ENCODE measurements at places on chromosomes 5 and 9.

- DNase-seq, result no peak
Measured at GRCh38 chr9:128995791-128996190, 32.3 kb downstream of the SH3GLB2 start.

DNA sequence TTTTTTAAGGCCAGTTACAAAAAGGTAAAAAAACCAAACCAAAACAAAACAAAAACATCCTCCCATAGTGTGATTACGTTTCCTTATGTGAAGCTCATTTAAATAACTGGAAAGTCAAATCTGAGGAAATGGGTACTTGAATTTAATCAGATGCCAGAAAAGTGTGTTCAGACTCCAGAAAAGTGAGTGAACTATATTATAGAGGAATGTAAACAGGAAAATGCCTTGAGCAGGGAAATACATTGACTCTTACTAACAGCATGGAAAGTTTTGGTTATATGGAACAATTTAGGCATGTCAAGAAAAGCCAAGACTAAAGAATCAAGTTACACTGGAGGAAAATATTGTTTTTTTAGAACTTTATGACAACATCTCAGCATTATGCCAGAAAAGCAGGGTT, 37.8 kb upstream of the RNF20 start:
- no peak for DNase-seq

DNA sequence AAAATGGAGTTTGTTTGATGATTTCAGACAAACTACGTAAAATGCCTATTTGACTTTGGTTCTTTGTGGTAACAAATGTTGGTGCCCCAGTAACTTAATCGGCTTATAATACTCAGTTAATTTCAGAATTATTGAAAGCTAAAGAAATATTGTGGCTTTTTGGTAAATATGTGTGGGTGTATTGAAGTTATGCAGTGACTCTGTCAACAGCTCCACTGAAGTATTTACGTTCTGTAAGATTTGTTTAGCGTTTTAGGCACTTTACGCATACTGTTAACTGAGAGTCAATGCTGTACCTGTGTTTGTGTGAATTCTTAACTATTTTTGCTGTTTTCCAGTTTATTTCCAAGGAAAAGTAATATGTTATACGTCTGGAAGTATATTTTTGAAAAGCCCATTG, 2.2 kb downstream of the RAD23B start:
- no peak for DNase-seq

GRCh38 chr9:122135529-122135859, 24.1 kb downstream of the NDUFA8 start:
- no peak for DNase-seq

DNA sequence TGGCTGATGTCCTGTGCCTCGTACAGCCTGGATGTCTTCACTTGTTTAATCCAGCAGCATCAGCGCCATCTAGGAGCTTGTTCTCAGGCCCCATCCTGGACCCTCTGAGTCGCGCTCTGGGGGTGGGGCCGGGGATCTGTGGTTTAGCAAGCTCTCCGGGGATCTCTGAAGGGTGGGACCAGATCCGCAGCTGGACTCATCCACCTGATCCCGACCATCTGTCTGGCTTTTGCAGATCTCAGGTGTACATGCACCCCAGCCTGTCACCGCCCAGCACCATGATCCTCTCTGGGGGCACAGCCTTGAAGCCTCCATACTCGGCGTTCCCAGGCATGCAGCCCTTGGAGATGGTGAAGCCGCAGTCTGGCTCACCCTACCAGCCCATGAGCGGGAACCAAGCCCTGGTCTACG, 15.1 kb upstream of the POMT1 start:
- no peak for DNase-seq

DNA sequence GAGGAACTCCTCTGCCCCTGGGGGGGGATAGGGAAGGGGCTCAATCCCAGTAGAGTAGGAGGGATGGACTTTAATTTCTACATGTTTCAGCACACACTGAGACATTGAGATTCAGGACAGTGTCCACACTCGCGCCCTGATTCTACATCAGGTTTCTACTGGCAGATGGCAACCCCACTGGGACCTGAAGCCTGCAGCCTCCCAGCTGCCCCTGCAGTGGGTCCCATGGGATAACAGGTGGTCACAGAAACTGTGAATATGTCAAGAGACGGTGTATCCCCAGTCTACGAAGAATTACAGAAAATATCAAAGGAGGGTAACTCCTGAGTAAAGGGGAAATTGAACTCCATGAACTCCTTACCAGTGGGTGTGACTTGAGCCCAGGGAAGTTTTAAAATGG, 2.4 kb upstream of the TERT start:
- DNase-seq, result no peak

DNA sequence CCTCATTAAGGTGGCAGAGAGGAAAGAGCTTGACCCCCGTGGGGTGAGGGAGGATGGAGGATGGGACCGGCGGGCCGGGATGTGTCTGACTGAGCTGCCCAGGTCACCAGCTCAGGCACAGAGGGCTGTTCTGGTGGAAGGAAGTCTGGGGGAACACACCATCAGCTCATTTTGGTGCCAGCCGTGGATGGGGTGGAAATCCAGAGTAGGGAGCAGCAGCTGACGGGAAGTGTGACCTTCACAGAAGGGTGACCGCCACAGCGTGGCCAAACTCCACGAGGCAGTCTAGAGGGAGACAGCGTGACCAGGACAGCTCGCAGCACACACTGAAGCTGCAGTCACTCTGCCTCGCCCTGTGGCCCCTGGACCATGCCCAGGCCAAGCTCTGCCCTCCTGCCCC, 45.3 kb upstream of the PHYKPL start:
- no peak for DNase-seq

- no peak for DNase-seq
Measured at GRCh38 chr9:87545858-87546257, 48.2 kb downstream of the DAPK1 start.

- no peak for DNase-seq
Measured at GRCh38 chr5:141853895-141854626, 24.1 kb downstream of the PCDH1 start.

DNA sequence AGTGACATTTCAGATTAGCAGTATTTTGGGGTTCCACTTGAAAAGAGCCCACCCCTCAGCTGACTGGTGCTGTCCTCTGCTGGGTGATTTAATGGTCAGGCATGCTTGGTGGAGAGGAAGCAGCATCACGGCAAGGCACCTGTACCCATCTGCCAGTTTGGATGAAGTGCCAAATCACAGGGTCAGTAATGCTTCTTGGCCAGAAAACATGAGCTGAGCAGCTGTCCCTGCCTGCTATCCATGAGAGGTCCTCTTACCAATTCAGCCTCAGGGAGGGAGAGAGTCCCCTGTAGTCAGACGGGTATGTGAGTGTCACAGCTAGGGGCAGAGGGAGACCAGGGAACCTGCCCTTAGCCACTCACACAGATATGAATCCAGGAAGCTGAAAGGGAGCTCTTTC, 137.9 kb downstream of the SEC61B start:
- DNase-seq, result no peak

GRCh38 chr9:84919440-84919839, 249.9 kb downstream of the NTRK2 start:
- DNase-seq, result no peak

DNA sequence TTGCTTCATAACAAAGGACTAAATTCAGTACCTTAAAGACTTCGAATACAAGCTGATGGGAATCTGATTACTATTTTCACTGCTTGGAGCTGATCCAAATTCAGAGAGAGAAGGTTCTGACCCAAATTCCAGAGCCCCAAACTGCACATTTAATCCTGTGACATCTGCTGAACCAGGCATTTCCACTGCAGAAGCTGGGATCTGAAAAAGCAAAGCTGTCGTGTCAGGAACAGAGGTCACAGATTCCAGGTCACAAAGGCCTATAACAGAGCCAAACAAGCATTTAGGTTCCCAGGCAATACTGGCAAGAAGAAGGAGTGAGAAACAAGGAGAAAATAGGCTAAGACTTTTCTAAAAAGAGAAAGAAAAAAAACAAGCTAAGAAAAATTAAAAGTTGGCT, 105.3 kb downstream of the UBAP2 start:
- no peak for DNase-seq

GRCh38 chr5:96641368-96642280, 20.6 kb upstream of the CAST start:
- no peak for DNase-seq

DNA sequence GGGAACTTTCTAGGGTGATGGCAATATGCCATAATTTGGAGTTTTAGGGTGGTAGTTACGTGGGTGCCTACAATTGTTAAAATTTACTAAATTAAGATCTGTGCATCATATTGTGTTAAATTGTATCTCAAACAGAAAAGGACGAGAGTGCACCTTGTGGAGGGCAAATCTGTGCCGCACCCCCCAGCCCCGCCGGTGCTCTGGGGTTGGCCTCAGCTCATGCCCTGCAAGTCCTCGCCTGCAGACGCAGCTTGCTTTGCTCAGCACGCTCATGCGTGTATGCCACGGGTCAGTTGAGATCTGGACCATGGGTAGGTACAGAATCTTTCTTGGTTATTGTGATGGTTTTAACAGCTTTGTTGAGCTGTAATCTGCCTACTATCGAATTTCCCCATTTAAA, 33.7 kb upstream of the FCN1 start:
- no peak for DNase-seq

- DNase-seq, result no peak
Measured at GRCh38 chr5:132591145-132591544, 34.4 kb downstream of the RAD50 start.

DNA sequence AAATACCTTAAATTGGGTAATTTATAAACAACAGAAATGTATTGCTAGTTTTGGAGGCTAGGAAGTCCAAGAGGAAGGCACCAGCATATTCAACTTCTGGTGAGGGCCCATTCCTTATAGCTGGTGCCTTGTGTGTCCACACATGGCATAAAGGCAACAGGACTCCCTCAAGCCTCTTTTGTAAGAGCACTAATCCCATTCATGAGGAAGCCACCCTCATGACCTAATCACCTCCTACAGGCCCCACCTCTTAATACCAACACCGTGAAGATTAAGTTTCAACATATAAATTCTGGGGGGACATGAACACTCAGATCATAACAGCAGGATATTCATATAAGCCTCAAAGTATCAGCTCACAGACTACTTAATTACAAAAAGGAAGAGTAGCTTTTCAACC, 4.0 kb upstream of the PLAC8L1 start:
- DNase-seq, result no peak

- DNase-seq, result no peak
Measured at GRCh38 chr9:116048081-116048480, 105.5 kb upstream of the PAPPA start.

GRCh38 chr9:83299571-83299970, 236.6 kb upstream of the RASEF start:
- no peak for DNase-seq

- DNase-seq, result peak; percentile 44
Measured at GRCh38 chr9:132575005-132575609, 7.3 kb upstream of the BARHL1 start.

GRCh38 chr5:64900618-64901017, 131.9 kb downstream of the CWC27 start:
- DNase-seq, result no peak

GRCh38 chr9:115640887-115641286, 512.7 kb upstream of the PAPPA start:
- no peak for DNase-seq

- DNase-seq, result no peak
Measured at GRCh38 chr5:129760636-129761325, 12.9 kb downstream of the MINAR2 start.

DNA sequence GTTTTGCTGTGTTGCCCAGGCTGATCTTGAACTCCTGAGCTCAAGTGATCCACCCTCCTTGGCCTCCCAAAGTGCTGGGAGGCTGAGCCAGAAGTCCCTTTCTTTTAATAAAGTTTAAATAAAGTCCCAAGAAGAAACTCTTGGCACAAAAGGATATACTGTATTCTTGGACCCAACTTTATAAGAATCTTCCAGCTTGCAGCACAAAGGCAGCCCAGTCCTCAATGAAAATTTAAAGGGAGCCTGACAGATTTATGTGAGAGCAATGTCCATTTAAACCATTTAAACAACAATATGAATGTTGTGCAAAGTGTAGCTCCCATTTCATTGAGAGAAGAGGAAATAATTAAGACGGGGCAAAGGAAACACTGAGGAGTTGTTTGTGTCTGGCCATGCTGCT, 217.0 kb downstream of the DOCK8 start:
- DNase-seq, result no peak

GRCh38 chr9:37324691-37325490, 97.6 kb upstream of the GRHPR start:
- no peak for DNase-seq

GRCh38 chr5:133205649-133206048, 153.8 kb downstream of the HSPA4 start:
- DNase-seq, result no peak

- DNase-seq, result no peak
Measured at GRCh38 chr9:131238402-131239021, 37.8 kb downstream of the FAM78A start.

DNA sequence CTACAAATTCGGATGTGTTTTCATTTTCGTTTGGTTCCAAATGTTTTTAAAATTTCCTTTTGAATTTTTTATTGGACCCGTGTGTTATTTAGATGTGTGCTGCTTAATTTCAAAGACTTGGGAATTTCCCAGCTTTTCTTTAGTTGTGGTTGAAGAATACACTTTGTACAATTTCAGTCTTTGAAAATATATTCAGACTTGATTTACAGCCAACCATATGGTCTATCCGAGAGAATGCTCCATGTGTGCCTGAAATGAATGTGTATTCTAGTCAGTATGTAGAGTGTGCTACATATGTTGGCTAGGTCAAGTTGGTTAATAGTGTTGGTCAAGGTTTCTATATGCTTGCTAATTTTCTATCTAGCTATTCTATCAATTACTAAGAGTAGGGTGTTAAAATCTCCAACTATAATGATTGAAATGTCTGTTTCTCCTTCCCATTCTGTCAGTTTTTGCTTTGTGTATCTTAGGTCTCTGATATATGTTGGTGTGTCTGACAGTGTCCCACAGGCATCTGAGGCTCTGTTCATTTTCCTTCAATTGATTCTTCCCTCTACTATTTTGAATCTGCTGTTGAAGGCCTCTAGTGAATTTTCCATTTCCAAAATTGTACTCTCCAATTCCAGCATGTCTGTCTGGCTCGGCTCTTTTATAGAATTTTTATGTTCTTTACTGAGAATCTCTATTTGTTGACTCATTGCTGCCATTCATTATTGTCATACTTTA, 36.2 kb downstream of the RNF130 start:
- no peak for DNase-seq

- DNase-seq, result no peak
Measured at GRCh38 chr9:137417161-137418021, 5.6 kb downstream of the EXD3 start.

DNA sequence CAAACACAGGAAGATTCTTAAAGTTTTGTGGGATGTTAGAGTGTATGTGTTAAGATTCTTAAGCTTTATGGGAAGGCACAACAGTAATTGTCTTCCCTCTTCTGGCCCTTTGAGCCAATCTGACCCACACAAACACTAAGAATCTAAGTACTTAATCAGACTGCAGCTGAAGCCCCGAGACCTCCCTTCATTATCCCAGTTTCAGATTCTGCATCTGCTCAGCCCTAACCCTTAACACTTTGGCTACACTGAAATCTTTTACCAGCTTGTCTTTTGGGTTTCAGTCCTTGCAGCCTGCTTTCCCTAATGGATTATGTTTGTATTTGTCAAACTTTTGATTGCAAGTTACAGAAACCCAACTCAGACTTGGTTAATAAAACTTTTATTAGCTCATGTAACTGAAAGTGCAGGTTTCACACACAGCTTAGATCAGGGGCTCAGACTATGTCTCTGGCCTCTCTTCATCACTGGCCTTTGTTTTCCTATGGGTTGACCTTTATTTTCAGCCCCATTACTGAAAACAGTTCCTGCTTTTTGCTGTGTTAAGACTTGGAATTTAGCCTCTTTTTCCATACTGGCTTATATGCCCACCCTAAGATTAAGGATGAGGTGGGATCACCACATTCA, 71.5 kb downstream of the COX7C start:
- DNase-seq, result no peak

GRCh38 chr5:163407034-163407655, 30.2 kb upstream of the CCNG1 start:
- DNase-seq, result no peak

GRCh38 chr5:159052401-159053011, 47.2 kb downstream of the EBF1 start:
- DNase-seq, result no peak

Measured in activated T-cell treated with anti-CD3 and anti-CD28 coated beads for 48 hours (primary cell).